ENCODE measurements at places on chromosomes 3 and 15. TPM values are rescaled to one million over a fixed set of nuclear protein-coding genes. Genes with fewer than 3 reads are reported as not detected.

The PTPN9 gene
- polyA plus RNA-seq: 42.1 TPM

The TUSC7 gene
- not detected for polyA plus RNA-seq

The RBM15B gene
- 44.7 TPM for polyA plus RNA-seq

The TMEM158 gene
- 4.4 TPM for polyA plus RNA-seq

The ACTRT3 gene
- 4.9 TPM for polyA plus RNA-seq

The CCR9 gene
- polyA plus RNA-seq: not detected

The TRIM42 gene
- not detected for polyA plus RNA-seq

GRCh38 chr3:143090486-143090885 is 29.1 kb upstream of the CHST2 start:
- DNase-seq: no peak

GRCh38 chr3:134007819-134008218 is 21.9 kb downstream of the SLCO2A1 start:
- no peak for DNase-seq

DNA sequence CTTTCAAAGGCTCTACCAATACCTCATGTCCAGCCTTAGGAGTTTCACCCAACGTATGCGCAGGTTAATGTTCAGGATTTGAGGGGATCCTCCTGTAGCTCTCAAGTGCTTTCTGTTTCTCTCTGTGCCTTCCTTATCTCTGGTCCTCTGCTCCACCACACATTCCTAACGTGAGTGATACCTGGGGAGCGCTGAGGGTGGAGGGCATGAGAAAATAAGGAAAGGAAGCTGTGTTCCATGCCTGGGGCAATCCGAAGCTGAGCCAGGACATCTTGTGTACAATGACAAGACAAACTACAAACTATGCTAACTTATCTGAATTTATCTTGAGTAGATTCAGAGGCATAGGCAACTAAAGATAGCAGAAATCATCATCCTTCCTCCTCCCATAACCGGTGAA is 136.4 kb downstream of the SST start:
- DNase-seq: no peak

- no peak for DNase-seq
Measured at GRCh38 chr3:61683549-61684236, 122.3 kb downstream of the PTPRG start.

DNA sequence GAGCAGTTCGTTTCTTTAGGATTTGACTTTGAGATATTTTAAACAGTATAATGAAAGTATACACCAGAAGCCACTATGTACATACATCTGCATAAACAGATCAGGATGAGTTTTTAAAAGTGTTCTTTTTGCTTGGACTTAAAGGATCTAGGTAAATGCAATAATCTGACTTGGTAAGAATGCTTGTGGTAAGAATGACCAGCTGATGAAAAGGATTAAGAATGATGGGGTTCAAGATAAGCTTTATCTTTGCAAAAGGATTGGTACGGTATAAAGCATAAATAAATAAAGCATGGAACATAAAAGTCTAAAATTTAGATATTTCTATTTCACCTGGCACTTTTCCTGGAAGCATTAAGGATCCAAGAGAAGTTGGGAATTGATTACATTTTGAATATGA is 9.8 kb upstream of the MME start:
- no peak for DNase-seq

GRCh38 chr15:27670486-27671209 is 428.5 kb downstream of the OCA2 start:
- peak; percentile 78 for DNase-seq

GRCh38 chr3:141243271-141243707 is 11.7 kb downstream of the PXYLP1 start:
- no peak for DNase-seq

DNA sequence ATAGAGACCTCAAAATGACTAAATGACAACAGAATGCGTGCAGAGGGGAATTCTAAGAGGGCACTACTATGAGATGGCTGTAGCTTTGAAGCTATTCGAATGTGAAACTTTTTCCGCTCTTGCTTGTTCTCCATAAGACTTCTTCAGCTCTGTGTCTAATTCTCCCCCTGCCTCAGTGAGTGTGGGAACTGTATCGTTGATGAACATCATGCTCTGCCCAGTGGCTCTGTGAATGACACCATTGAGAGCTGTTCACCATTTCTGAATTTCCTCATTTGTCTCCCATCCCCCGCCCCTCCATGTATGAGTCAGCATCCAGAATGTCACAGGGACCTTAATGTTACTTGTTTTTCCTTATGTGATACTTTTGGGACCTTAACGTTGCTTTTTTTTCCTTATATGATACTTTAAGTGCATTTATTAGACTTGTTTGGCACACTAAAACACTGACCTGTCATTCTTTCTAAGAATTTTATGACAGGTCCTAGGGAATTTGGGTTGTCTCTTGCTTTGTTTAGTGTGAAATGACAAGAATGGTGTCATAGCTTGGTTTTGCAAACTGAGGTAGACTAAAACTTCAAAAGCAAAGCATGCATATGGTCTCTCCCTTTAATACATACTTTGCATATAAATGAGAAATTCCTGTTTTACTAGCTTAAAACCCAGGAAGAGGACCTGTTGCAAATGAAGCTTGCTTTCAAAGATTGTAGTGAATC is 99.6 kb downstream of the FNDC3B start:
- no peak for DNase-seq

GRCh38 chr3:16906682-16907081 is 21.9 kb downstream of the PLCL2 start:
- no peak for DNase-seq

DNA sequence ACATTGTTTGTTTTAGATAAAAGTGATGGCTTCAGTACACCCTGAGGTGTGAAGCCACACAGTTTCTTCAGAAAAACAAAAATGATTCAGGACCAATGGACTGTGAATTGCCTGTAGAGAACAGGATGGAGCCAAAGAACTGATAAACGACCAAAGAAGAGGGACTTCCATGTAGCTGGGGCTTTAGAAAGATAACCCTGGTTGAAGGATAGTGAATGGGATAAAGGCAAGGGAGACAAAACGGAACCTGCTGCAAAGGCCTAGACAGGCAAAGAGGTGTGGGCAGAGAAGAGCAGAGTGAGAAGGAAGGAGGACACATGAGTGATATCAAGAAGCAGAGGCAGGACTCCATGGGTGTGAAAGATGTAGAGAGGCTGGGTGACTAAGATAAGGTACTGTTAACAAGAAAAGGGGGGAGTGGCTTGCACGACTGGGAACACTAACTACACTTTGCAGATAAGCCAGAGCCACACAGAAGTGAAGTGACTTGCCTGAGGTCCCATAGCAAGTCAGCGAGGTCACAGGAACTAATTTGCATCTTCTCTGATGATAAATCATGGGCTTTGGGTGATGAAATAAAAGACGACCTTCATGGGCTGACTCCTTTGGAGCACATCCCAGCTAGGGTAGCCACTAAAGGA is 44.3 kb downstream of the RAB6B start:
- DNase-seq: no peak

GRCh38 chr15:88083811-88084760 is 172.5 kb downstream of the NTRK3 start:
- no peak for DNase-seq

- DNase-seq: no peak
Measured at GRCh38 chr3:37419979-37420378, 245.6 kb upstream of the LRRFIP2 start.

DNA sequence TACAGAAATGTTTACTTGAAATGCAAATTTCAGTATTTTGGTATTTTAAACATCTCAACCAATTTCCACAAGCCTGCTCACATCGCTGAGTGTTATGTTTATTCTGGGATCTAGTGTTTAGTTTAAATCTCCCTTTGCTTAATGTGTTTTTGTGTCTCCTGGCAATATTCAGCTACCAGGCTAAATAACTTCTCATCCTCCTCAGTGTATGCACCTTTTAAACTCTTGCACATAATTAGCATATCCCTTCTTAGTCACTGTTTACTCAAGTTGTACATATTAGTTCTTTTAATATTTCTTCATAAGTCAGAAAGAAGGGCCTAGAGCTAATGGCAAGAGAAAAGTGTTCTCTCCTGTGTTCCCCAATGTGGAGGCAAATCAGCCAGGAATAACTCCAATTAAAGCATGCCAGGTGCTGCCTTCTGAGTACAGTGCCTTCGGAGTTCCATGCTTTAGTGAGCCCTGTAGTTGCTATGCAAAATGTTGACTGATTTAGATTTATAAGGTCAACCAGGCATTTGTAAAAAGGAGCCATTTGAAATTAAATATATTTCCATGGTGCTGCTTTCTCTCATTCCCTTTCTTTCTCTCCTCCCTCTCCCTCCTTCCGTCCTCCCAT is 234.3 kb downstream of the GAP43 start:
- DNase-seq: no peak

DNA sequence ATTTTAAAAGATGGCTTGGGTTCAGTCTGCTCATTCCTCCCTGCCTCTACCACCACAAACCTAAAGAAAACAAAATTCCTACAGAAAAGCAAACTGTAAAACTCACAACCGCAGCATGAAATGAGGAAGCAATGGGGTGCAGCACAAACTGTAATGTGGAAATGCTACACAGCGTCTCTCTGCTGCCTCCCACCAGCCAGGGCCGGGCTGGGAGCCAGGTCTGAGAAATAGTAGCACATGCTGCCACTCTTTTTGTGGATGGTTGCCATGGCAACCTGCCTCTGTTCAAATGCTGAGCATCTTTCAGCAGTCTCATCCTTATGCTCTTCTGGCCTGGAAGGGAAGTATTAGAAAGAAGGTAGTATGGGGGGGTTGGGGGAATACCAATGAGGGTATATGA is 55.4 kb downstream of the EOMES start:
- no peak for DNase-seq

DNA sequence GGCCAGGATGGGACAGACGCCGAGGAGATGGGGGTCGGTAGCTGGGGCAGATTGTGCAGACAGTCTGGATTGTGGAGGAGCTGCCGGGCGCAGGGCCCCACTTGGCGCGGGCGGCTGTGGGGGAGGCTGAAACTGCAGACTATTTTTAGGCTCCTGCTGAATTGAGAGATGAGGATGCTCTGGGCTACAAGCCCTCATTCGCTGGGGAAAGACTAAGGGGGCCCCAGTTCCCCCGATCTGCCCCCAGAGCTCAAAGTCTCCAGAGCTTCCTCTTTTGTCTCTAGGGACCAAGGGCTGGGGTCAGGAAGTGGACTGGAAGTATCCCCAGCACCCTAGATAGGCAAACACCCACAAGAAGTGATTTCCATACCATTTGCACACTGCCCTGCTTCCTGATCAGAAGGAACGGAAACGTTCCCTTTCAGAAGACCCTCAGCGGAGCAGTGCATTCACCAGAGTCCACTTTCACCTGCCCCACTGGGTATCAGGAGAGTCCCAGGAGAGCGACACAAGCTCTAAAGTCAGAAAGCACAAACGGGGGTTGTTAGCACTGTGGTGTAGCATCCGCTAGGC is 29.7 kb downstream of the SEMA7A start:
- DNase-seq: no peak

DNA sequence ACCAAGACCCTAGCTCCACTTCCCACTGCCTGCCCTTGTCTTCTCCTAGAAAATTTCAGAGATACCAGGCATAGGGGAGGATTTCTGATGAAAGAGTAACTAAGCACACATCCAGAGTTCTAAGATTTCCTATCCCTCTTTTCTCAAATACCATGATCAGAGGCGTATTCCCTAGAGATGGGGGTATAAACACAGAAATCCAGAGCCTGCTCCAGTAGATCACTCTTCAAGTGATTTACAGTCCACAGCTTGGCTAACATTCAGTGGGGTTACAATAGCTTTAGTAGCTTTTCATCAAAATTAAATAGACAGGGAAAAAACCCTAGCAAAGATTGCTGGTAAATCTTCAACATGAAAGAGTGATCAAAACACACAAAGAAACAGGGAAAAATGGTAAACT is 800.7 kb upstream of the GRM7 start:
- no peak for DNase-seq

GRCh38 chr3:119731560-119732343 is 28.9 kb downstream of the CFAP91 start:
- no peak for DNase-seq

DNA sequence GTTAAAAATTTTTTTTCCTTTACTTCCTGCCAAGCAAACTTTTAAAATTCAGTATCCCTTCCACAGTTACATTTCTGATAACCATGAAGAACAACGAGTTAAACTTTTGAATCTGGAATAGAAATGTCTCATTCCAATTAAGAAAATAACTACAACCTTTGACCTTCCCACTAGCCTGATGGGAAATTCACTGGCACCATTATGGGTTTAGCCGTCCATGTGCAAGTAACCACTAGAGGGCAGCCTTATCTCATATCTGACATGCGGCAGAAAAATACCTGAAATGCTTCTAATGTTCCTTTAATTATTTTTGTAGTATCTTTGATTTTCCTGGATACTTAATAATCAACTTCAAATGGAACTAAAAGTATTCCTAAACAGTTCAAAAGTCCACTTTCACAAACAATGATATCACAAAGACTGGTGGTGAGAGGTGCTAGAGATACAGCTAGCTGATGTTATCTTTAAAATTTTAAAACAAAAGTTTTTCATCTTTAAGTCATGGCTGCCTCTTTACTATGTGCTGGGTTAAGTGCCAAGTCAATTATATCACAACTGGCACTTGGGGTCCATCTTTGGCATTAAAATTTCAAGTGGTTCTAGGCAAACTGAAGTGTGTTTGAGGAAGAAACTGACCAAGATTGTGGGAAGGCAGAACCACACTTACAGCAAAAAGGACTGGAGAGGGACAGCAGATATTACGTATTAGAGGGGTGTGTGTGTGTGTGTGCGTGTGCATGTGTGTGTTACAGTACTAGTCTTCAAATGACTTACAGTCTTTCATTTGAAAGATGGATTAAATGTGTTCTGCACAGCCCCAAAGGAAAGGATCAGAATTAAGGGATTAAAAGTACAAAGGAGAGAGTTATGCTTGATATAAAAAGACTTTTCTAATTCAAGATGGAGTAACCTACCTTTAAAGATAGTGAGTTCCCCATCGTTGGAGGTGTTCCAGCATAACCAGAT is 107.1 kb upstream of the ICE2 start:
- peak; percentile 66 for DNase-seq
